Fibroblast of mammary gland (primary cell): ENCODE measurements at places on chromosomes 5 and 9.

- no peak for DNase-seq
Observed at GRCh38 chr5:97006454-97007060, 70.7 kb downstream of the LNPEP start.

DNA sequence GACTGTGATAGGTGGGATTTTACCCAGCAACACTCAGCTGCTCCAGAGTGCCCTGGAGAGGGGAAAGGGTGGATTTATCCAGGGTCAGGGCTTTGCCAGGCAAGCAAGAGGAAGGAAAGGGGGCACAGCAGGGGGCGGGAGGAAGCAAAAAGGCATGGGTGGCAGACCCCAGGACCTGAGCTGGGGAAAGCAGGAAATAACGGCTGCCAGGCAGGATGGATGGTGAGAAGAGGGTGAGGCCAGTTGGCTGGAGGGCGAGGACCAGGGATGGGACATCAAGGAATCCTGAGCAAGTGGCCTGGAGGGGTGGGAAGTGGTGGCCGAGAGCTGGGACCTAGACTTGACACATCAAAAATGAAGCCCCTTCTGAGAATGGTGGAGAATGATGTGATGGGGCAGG lies 64.2 kb downstream of the DUSP1 start:
- no peak for DNase-seq

- no peak for DNase-seq
Observed at GRCh38 chr9:12798066-12798770, 23.4 kb downstream of the LURAP1L start.

- DNase-seq = no peak
Observed at GRCh38 chr9:7788772-7789171, 10.8 kb downstream of the DMAC1 start.

GRCh38 chr9:38437193-38437823 lies 13.1 kb upstream of the IGFBPL1 start:
- DNase-seq = no peak

DNA sequence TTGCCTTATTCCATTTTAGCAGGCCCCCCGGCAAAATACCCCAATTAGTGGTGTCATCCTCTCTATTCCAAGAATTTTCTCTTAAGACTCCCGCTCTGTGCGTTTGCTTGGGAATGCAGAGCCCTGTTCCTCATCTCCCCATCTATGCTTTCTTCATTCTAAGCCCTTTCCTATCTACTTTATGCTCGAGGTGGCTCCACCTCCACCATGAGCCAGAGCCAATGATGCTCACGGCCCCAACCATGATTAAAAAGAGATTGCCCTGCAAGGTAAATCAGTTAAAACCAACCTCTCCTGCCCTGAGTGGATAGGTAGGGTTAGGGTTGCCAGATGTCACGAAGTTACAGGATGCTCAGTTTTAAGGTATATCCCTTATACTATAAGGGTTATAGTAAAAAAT lies 677 bp upstream of the TXNDC15 start:
- DNase-seq = peak; percentile 7

DNA sequence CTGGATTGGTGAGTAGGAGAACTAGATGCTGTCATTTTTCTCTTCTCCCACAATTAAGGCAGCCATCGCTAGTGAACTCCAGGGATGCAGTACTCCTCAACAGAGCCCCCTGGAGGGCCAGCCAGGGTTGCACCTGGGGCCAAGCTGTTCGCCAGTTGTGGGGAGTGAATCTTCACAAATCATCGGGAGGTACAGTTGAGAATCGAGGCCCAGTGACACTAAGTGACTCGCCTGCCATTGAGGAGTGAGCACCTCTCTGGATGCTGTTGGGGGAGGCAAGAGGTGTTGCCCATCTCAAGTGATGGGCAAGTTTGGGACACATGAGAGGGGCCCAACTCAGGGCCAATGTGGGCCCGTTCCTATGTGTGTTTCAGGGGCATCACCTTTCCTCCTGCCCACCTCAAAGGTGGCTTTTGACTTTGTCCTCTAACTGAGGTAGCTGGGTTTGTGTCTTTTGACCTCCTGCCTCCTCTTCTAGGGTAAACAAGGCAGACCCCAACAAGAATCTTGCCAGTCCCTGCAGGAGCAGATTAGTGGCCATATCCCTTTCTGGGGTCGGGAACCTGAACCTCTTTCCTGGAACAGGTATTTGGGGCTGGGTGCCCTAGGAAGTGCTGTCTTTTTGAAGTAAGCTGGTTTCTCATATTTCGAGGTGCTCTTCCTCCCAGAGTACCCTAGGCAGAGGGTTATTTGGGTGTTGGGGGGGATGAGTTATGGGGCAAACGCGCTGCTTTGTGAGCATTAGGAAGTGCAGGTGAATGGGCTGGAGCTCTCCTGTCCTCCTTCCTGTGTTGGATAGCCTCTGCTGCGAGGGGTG lies 181.2 kb downstream of the MACROH2A1 start:
- no peak for DNase-seq

GRCh38 chr9:80878556-80878955 lies 810.8 kb downstream of the TLE1 start:
- peak; percentile 65 for DNase-seq

DNA sequence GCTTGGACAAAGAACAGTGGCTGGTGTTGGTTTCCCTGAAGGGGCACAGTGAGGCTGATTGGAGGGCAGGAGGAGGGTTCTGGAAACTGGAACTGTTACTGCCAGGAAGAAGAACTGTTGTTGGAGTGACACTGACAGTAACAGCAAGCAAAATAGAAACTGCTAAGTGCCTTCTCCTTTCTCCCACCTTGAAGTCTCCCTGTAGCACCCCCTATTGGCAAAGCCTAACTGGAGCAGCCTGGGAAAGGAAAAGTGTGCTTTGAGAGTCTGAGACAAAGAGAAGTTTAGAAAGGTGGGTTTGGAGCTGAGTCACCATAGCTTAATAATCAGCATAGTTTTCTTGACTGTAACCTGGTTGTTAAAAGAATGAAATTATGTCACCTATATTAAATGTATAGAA lies 2.5 kb upstream of the TMEM174 start:
- peak; percentile 53 for DNase-seq

- DNase-seq = no peak
Observed at GRCh38 chr5:155252025-155252424, 238.5 kb downstream of the KIF4B start.

- DNase-seq = no peak
Observed at GRCh38 chr5:105158526-105158925, 1595.9 kb upstream of the NUDT12 start.

- DNase-seq = peak; percentile 40
Observed at GRCh38 chr5:177306674-177307543, 3.3 kb downstream of the PRELID1 start.
